ENCODE measurements at places on chromosomes 7 and 10. TPM values are rescaled to one million over a fixed set of nuclear protein-coding genes. Genes with fewer than 3 reads are reported as not detected.

DNA sequence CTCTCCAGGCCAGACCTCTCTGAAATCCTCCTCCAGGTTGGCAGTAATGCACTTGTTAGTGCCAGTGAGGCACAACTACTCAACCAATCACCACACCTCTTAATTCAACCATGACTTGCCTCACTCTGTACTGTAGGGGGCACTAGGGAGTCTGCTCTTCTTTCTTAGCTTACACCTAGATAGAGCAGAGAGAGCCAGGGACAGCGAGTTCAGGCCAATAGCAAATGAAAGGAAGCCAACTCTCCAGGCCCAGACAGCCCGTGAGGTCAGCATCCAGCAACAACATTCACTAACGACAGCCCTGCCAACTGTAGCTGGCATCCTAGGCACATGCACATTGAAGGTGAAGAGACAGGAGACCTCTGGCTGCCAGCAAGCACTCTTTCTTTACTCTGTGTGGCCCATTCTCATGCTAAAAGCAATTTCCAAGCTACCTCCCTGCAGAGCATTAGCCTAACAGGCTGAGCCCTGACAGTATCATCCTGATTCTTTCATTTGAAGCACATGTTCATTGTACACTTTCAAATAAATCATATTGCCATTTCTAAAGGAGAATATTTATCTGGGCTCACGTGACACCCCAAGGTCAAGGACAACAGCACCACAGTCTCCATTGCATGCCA is 136.3 kb downstream of the DPY19L1 start:
- H3K4me3 ChIP-seq = no peak overlapping the region
- H3K27me3 ChIP-seq = peaks cover 14% of the 10 kb centered on the region
- H3K4me1 ChIP-seq = no peaks in the 10 kb centered on the region
- no peaks in the 10 kb centered on the region for H3K36me3 ChIP-seq

GRCh38 chr7:108330227-108330626 is 126.0 kb downstream of the NRCAM start:
- DNase-seq = no peak
- no peaks in the 10 kb centered on the region for H3K27me3 ChIP-seq
- H3K4me3 ChIP-seq = no peak overlapping the region
- no peaks in the 10 kb centered on the region for H3K36me3 ChIP-seq
- peaks cover 25% of the 10 kb centered on the region for H3K4me1 ChIP-seq

DNA sequence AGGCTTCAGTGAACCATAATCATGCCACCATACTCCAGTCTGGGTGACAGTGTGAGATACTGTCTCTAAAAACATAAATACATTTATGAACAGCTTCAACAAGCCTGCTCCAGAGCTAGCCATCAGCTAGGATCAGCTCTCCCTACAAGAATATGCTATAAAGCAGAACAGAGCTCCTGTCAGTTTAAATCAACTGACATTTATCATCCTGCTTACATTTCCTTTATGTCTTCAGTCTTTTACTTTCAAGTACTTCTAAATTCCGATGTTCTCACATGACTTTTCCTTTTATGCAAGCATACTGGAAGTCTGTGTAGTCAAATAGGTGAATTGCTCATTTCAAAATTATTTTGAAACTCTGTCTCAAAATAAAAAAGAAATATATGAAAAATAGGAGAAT is 64.6 kb downstream of the COA1 start:
- H3K4me3 ChIP-seq = no peak overlapping the region
- peaks cover 7% of the 10 kb centered on the region for H3K36me3 ChIP-seq
- no peak overlapping the region for H3K27ac ChIP-seq
- DNase-seq = no peak
- H3K4me1 ChIP-seq = peaks cover 26% of the 10 kb centered on the region

GRCh38 chr7:43834463-43835251 is 34.7 kb downstream of the MRPS24 start:
- no peak overlapping the region for H3K4me3 ChIP-seq
- peaks cover 6% of the 10 kb centered on the region for H3K4me1 ChIP-seq
- DNase-seq = no peak

GRCh38 chr7:5567790-5568189 is 144.2 kb upstream of the TNRC18 start:
- peaks cover 24% of the 10 kb centered on the region for H3K4me1 ChIP-seq
- no peak overlapping the region for H3K4me3 ChIP-seq
- no peaks in the 10 kb centered on the region for H3K27me3 ChIP-seq
- no peak overlapping the region for H3K27ac ChIP-seq
- DNase-seq = no peak

GRCh38 chr10:49407552-49408137 is 11.8 kb upstream of the DRGX start:
- no peak overlapping the region for H3K4me3 ChIP-seq
- peak; percentile 92 for DNase-seq
- peaks cover 70% of the 10 kb centered on the region for H3K27me3 ChIP-seq
- no peaks in the 10 kb centered on the region for H3K36me3 ChIP-seq

GRCh38 chr10:82084904-82085303 is 209.9 kb downstream of the NRG3 start:
- DNase-seq = no peak
- H3K36me3 ChIP-seq = no peaks in the 10 kb centered on the region
- no peak overlapping the region for H3K4me3 ChIP-seq
- H3K4me1 ChIP-seq = no peaks in the 10 kb centered on the region
- no peak overlapping the region for H3K27ac ChIP-seq
- no peaks in the 10 kb centered on the region for H3K27me3 ChIP-seq

DNA sequence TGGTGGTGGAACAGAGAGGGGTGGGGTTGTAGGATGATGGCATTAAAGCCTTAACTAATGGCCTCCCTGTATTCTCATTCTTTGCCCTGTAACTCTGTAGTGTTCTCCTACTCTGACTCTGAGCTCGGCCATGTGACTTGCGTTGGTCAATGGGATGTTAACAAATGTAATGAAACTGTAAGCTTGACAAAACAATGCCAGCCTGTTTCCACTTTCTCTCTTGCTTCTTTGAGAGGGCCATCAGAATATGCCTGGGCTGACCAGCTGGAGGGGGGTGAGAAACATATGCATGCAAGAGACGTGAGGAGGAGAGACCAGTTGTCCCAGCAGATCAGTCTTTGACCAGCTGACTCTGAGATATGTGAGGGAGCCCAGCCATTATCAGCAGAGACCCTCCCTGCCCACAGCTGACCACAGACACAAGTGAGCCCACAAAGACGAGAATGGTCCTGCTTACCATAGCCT is 100.6 kb downstream of the ICA1 start:
- H3K27me3 ChIP-seq = no peaks in the 10 kb centered on the region
- H3K36me3 ChIP-seq = no peaks in the 10 kb centered on the region
- no peak overlapping the region for H3K27ac ChIP-seq
- H3K4me1 ChIP-seq = no peaks in the 10 kb centered on the region
- H3K4me3 ChIP-seq = no peak overlapping the region
- no peak for DNase-seq

DNA sequence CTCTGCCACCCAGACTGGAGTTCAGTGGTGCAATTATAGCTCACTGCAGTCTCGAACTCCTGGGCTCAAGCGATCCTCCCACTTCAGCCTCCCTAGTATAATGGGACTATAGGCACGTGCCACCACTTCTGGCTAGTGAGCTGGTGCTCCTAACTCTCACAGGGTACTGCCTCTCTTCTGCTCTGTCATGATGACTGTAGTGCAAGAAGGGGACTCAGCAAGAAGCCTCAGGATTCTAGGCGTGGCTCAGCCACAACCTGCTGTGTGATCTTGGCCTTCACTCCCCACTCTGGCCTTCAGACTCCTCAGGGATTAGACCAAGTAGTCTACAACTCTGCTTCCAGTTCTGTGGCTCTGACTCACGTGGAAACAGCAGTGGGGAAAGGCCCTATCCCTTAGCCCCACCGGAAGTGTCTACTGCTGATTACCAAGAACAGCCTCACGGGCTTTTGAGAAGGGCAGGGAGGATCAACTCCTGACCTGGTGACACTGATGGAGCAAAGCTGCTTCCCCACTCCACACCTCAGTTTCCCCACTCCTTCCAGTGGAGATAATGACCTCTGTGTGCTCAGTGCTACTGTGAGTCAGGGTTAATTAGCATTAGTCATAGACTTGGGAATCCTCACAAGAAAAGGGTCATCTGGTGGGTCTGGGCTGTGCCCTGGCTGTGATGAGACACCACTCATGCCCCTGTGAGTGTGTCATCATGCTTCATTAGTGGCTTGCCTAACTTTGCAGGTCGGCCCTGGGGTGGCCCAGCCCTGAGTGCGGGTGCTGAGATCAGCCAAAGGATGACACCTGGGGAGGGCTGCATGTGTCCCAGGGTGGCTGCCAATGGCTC is 41.1 kb downstream of the ZC3HC1 start:
- H3K27ac ChIP-seq = peak overlapping the region; percentile 84
- no peak overlapping the region for H3K4me3 ChIP-seq
- H3K4me1 ChIP-seq = peaks cover 13% of the 10 kb centered on the region
- no peak for DNase-seq
- H3K36me3 ChIP-seq = no peaks in the 10 kb centered on the region

DNA sequence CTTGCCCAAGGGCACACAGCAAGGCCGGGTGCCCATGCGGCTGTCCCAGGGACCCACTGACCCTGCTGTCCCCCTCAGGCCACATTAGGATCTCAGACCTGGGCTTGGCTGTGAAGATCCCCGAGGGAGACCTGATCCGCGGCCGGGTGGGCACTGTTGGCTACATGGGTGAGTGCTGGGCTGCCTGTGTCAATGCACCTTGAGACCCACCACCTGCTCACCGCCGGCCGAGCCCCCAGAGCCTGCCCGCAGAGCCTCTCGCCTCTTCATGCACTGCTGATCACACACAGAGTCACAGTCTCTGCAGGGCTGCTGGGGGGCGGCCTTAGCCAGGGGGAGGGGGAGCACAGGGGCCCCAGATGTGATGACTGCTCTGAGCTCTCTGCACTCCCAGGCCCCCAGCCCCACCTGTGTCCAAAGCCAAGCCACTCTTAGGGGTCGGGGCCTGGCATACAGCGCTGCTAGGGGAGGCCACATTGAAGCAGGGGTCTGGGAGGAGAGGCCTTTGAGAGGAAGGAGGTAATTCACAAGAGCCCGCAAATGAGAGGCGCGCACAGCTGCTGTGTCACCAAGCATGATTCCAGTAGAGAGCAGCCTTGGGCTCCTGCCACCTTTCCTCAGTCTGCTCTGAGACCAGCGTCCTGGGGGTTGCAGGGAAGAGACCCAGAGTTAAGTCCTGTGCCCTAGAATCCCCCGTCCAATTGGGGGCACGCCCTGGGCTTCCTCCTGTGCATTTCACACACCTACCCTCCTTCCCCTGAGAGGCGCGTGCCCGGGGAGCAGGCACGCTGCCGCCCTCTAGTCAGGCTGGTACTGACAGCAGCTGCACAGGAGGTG is 100.4 kb downstream of the RGS10 start:
- peaks cover 25% of the 10 kb centered on the region for H3K36me3 ChIP-seq
- no peaks in the 10 kb centered on the region for H3K27me3 ChIP-seq
- no peak overlapping the region for H3K27ac ChIP-seq
- no peak for DNase-seq
- H3K4me3 ChIP-seq = no peak overlapping the region

GRCh38 chr7:148982654-148983199 is 45.6 kb downstream of the PDIA4 start:
- no peaks in the 10 kb centered on the region for H3K36me3 ChIP-seq
- peaks cover 10% of the 10 kb centered on the region for H3K27me3 ChIP-seq
- H3K4me1 ChIP-seq = peaks cover 24% of the 10 kb centered on the region
- H3K4me3 ChIP-seq = peak overlapping the region; percentile 98
- H3K27ac ChIP-seq = peak overlapping the region; percentile 88

DNA sequence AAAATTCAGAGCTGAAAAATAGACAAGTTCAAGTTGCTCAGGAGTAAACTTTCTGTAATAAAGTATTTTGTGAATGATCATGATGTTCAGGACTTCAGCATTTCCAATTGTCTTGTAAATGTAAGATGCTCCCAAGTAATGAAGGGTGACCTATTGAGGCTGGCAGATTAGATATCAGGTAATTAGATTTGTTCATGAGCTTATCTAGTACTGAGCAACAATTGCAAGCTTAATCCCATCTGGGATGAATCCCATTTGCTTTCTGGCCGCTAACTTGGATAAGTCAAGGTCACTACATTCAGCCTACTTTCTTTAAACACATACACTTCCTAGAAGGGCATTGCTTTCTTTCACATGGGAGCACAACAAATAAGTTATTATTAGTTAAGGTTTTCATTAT is 82.4 kb upstream of the ITGB1 start:
- no peaks in the 10 kb centered on the region for H3K4me1 ChIP-seq
- H3K36me3 ChIP-seq = no peaks in the 10 kb centered on the region
- DNase-seq = no peak
- no peaks in the 10 kb centered on the region for H3K27me3 ChIP-seq

DNA sequence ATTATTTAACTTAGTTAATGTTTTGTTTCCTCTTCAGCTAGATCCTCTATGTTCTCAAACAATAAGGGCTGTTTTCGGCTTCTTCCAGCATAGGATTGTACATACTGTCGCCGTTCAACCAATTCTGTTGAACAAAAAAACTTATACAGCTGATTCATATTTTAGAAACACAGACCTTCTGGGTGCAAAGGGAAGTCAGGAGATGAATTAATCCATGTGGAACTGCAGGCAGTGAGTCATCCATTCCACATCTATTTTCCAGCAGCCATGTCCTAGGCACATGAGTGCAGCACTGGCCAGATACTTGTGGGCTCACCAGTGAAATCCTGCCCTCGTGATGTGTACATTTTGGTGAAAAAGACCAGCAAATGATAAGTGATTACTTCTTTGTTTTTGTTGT is 163.2 kb downstream of the JAZF1 start:
- no peaks in the 10 kb centered on the region for H3K36me3 ChIP-seq
- no peak overlapping the region for H3K27ac ChIP-seq
- DNase-seq = no peak
- peaks cover 43% of the 10 kb centered on the region for H3K4me1 ChIP-seq
- no peak overlapping the region for H3K4me3 ChIP-seq

- peak overlapping the region; percentile 24 for H3K27ac ChIP-seq
- H3K4me3 ChIP-seq = no peak overlapping the region
- H3K4me1 ChIP-seq = peaks cover 22% of the 10 kb centered on the region
Observed at GRCh38 chr7:37211097-37211880, 237.4 kb downstream of the ELMO1 start.

DNA sequence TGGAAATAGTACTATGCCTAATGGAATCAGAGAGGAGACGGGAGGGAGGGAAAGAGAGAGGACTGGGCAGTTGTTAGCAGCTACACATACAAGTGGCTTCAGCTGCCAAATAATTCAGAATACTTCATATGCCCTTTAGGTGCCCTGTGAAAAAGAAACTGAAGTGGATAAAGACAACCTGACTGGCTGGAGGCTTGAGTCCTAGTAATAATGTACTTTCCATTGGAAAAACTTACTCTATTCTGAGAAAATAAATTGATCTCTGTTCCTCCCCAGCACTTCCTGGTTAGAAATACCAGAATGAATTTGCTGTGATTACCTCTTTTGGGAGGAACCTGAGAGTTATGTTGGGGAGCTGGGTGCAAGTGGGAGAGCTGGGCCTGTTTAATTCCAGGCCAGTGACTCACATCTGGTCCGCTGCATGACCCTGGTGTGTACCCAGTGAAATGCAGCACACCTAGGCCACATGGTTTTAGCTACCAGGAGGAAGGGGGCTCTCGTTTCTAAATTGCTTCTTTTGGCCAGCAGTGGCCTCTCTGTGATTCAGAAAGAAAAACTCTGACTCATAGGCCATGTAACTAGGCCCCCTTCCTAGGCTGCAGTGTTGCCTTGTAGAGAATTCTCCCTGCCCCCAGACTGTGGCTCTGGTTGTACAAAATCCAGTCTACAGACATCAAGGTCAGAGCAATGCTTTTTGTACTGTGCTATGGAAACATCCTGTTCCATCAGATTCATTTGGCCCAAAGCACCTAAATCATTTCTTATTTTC is 6.5 kb downstream of the AGFG2 start:
- H3K27me3 ChIP-seq = no peaks in the 10 kb centered on the region
- H3K4me1 ChIP-seq = peaks cover 46% of the 10 kb centered on the region
- no peak for DNase-seq

The CD36 gene
- 0.08 TPM for total RNA-seq

The FKBP6 gene
- not detected for total RNA-seq

The FXYD4 gene
- not detected for total RNA-seq

The NSUN5 gene
- total RNA-seq = 16.8 TPM

The PNLIP gene
- not detected for total RNA-seq

The GPR15LG gene
- not detected for total RNA-seq

The ABCA13 gene
- total RNA-seq = 1.1 TPM

The TMEM176B gene
- total RNA-seq = not detected

All from osteocyte (in vitro differentiated cells).